Mucosa of descending colon (tissue), 3 donors: ENCODE measurements at places on chromosomes 5 and 9.

DNA sequence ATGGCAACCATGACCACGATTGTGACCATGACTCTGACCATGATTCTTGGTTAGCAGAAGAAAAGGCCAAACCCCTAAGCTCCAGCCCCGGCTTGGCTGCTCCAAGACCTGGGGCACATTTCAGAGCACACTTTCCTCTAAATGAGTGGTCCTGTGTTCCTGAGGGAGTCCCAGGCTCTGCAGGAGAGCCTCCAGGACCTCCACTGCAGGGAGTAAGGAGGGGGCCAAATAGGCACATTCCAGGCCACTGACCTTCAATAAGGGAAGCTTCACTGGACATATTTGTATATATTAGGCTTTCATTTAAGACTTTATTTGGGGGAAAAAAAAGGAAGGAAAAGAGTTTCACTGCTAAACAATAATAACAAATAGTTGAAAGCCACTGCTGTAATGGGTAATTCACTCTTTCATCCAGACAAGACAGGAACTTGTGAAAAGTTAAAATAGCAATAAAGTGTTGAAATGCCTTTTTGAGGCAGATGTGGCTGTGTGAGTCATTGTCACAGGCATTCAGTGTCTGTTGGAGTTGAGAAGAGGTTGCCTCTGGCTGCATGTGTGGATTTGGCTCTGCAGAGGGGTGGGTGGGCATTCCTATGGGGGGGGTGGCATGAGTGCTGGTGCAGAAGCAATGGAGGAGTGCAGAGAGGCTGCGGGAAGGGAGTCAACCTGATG lies 63.9 kb upstream of the TGFBR1 start:
- DNase-seq, result no peak

DNA sequence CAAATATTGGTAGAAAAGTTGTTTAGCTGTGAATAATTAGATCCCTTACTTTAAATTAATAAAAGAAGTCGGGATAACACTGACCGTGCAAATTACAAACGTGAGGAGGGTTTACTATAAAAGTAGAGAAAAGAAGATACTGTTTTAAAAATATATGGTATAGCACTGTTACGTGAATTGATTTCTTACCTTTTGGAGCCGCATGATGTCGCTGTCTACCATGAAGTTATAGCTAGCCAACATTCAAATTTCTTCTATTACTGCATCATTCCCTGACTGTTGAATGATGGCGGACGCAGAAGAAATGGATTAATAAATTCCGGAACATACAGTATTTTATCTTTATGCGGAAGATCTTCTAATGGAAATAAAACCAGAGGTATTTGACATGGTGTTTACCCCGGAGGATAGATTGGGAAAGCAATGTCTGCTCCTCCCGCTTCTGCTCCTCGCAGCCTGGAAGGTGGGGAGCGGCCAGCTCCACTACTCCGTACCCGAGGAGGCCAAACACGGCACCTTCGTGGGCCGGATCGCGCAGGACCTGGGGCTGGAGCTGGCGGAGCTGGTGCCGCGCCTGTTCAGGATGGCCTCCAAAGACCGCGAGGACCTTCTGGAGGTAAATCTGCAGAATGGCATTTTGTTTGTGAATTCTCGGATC lies at the start of gene PCDHA6:
PCDHA6 (plus strand) TSS at position 257 of the 658 bp plus-strand sequence; CDS start at position 389, 132 bp downstream.
- no peak for DNase-seq

GRCh38 chr5:4523038-4523437 lies 617.1 kb upstream of the ADAMTS16 start:
- DNase-seq, result no peak

DNA sequence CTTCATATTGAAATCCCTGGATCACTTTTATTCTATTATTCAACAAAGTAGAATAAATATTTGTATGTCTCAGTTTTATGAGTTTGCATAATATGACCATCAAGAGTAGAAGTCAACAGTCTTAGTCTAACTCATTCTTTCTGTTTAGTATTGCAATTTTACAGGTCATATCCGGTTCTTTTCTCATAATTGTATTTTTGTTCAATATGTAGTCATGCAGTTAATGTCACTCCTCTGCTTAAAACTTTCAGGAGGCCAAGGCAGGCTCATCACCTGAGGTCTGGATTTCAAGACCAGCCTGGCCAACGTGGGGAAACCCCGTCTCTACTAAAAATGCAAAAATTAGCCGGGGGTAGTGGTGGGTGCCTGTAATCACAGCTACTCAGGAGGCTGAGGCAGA lies 148.4 kb upstream of the TRPM3 start:
- no peak for DNase-seq

- DNase-seq, result no peak
These were observed 338.3 kb downstream of the RAB3C start for GRCh38 chr5:58921159-58921558.

GRCh38 chr9:126127591-126127990 lies 199.0 kb upstream of the MVB12B start:
- DNase-seq, result no peak
